ENCODE measurements at places on chromosomes 11 and 22.
A peak's percentile ranks its signal among the peaks of the same experiment; 100 is the strongest.

GRCh38 chr11:33860926-33861325 lies 30.9 kb downstream of the LMO2 start:
- no peak for DNase-seq

DNA sequence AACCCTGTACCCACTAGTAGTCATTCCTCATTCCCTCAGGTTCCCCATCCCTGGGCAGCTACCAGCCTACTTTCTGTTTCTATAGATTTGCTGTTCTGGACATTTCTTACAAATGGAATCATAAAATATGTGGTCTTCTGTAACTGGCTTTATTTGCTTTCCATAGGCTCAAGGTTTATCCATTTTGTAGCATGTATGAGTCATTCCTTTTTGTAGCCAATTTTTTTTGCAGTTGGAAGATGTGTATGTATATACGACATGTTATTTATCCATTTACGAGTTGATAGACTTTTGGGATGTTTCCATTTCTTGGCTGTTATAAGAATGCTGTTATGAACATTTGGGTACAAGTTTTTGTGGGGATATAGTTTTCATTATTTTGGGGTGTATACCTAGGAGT lies 130.6 kb downstream of the WNT11 start:
- no peak for DNase-seq

DNA sequence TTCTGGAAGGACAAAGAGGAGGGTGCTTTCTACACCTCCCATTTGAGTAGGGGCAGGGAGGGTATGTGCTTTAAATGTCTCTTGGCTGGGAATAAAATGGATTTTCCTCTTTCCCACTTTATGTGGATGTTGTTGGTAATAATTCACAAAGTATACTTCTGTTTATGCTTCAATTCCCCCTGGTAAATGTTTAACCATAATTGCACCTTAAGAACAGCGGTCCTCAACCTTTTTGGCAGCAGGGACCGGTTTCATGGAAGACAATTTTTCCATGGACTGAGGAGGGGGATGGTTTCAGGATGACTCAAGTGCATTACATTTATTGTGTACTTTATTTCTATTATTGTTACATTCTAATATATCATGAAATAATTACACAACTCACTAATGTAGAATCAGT lies 4.0 kb upstream of the TP53AIP1 start:
- no peak for DNase-seq

GRCh38 chr11:124978316-124978715 lies 24.3 kb downstream of the CCDC15 start:
- DNase-seq = no peak

GRCh38 chr11:34033399-34033798 lies 18.1 kb upstream of the CAPRIN1 start:
- no peak for DNase-seq

DNA sequence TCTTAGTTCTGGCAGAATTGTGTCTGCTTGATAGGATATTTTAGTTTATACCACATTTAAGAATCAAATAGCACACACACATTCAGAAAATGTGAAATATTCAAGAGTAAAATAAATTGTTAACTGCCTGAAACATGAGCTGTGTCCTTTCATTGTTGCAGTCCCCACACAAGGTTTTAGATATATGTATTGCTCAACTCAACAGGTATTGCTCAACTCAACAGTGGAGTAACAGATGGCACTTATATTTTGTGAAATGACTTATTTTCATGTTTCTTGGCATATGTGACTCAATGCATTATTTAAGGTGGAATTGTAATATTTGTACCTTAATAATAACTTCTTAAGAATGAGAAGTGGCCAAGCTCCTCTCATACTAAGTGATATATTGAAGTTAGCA lies 760.3 kb downstream of the CNTN5 start:
- DNase-seq = no peak

DNA sequence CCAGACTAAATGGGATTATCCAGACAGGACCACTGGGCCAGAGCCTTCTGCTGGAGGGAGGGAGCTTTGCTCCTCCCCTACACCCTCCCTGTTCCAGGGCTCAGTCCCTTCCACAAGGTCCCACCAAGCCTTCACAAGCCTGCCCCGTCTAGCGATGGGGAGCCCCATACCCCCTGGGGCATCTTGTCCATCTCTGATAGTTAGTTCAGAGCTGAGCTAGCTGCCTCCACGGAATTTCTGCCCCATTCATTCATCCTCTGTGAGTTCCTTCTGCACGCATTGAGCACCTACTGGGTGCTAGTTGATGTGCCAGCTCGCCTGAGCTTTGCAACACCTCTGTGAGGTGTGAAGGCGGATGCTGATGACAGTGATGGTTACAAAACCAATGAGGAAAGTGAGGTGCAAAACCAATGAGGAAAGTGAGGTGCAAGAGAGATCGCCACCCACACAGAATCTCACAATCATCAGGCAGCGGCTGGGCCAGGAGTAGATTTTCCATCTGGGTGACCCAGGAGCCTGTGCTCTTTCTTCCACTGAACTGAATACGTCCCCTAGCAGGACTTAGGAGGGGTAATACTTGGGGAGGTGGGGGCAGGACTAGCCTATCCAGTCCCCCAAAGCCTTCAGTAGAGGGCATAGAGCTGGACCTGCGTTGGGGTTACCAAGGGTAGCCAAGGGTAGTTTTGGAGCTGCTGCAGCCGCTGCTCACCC lies 21.5 kb upstream of the CBX7 start:
- DNase-seq = peak; percentile 34

- no peak for DNase-seq
These were observed 517.8 kb downstream of the MIAT start for GRCh38 chr22:27175021-27175838.

DNA sequence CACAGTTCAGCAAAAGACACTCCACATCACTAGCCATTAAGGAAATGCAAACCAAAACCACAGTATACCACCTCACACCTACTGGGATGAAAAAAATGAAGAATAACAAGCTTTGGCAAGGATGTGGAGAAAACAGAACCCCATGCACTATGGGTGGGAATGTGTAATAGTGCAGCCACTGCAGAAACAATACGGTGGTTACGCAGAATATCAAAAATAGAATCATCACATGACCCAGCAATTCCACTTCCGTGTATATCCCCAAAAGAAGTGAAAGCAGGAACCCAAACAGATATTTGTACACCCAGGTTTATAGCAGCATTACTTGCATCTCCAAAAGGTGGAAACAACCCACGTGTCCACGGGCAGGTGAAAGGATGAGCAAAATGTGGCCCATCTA lies 20.8 kb downstream of the CARS1 start:
- DNase-seq = no peak

GRCh38 chr11:10998674-10999073 lies 140.8 kb upstream of the ZBED5 start:
- no peak for DNase-seq

GRCh38 chr11:34192481-34193401 lies 87.3 kb downstream of the NAT10 start:
- no peak for DNase-seq

GRCh38 chr22:45577746-45578523 lies 75.3 kb downstream of the FBLN1 start:
- DNase-seq = peak; percentile 71

DNA sequence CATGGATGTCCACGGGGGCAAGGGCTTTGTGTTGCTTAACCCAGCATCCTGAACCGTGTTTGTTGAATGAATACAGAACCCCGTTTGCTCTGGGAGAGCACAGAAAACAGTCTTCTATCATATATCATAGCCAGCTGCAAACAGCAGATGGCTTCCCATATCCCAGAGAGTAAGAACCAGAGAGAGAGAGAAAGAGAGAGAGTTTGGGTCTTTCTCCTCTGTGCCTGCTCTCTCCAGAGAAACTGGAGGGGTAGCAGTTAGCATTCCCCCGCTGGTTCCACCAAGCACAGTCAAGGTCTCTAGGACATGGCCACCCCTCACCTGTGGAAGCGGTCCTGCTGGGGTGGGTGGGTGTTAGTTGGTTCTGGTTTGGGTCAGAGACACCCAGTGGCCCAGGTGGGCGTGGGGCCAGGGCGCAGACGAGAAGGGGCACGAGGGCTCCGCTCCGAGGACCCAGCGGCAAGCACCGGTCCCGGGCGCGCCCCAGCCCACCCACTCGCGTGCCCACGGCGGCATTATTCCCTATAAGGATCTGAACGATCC lies 440 bp upstream of the TIMP3 start:
- no peak for DNase-seq

GRCh38 chr11:110478410-110478809 lies 48.7 kb downstream of the FDX1 start:
- DNase-seq = no peak

- no peak for DNase-seq
These were observed 265.5 kb downstream of the CTTN start for GRCh38 chr11:70663815-70664214.
